ENCODE measurements at places on chromosomes 13 and 19.

DNA sequence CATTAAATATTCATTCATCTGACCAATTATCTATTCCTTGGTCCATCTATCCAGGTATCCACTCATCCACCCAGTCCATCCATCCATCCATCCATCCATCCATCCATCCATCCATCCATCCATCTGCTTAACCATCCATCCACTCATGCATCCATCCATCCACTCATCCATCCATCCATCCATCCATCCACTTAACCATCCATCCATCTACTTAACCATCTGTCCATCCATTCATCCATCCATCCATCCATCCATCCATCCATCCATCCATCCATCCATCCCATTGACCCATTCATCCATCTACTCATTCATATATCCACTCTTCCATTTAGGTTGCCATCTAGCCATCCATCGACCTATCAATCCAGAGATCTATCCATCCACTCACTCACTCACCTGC lies 11.4 kb downstream of the MYBPC2 start:
- no peak for DNase-seq

DNA sequence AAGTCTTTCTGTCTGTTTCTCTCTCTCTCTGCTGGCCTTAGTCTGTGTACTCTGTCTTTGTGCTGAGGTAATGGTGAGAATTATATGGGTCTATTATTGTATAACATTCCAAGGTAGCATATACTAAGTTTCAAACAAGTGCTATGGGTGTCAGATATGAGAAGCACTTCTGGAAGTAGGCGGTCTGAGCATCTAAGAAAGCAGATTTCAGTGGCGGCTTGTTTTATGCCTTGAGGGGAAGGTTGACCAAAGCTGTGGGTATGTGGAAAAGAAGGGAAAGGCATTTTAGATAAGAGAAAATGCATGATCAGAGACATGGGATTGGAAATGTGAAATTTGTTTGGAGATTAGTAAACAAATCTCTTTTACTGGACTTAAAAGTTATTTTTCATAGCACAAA lies 348.5 kb downstream of the RFC3 start:
- DNase-seq: no peak

GRCh38 chr19:51367255-51367564 lies 1.0 kb upstream of the ETFB start:
- no peak for DNase-seq

DNA sequence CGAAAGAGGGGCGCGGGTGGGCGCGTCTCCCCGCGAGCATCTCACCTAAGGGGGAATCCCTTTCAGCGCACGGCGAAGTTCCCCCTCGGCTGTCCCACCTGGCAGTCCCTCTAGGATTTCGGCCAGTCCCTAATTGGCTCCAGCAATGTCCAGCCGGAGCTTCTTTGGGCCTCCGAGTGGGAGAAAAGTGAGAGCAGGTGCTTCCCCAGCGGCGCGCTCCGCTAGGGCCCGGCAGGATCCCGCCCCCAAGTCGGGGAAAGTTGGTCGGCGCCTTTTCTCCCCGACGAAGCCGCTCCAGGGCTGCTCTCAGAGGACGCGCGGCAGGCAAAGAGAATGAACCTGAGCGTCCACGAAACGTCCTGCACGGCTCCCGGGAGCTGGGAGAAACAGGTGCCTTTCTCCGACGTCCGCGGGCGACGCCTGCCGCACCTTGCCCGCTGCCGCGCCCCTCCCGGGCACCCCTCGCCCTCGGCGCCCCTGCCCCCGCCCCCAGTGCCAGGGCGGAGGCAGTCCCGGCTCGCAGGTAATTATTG lies 366 bp upstream of the KL start:
- DNase-seq: no peak

- DNase-seq: no peak
Observed at GRCh38 chr19:10751109-10751953, 33.5 kb downstream of the DNM2 start.

DNA sequence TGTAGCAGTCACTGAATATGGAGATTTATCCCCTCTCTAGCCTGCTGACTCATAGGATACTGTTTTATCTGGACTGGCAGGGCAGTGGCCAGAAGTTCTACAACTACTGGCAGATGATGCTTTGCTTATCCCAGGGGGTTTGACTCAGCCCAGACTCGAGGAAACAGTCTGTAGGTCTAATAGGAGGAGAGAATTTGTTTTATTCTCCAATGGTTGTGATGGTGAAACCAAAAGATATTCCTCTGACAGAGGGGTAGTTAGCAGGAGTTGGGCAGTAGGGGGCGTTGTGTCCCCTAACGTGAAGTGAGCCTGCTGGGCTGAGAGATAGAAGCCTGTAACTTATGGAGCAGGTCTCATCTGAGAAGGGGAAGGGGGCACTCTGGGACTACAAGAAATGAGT lies 74.9 kb downstream of the WTIP start:
- peak; percentile 0 for DNase-seq

DNA sequence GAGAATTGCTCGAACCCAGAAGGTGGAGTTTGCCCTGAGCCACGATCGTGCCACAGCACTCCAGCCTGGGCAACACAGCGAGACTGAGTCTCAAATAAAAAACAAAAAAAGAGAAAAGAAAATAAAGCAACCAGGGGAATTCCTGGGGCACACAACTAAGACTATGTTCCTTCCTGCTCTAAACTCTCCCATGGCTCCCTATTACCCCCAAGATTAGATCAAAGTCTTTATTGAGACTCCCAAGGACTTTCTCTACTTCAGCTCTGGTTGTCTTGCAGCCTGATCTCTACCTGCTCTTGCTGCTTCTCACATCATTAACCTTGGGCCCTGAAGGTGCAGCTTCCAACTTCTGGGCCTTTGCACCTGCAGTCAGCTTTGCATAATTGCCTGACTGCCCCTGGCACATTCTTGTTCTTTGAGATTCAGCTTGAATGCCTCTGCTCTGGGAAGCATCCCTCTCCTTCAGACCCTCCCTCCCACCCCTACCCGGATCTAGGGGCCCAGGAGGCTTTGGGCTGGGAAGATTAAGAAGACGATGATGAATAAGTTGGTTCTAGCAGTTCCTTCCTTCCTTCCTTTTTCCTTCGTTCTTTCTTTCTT lies 16.8 kb upstream of the CERS4 start:
- no peak for DNase-seq

DNA sequence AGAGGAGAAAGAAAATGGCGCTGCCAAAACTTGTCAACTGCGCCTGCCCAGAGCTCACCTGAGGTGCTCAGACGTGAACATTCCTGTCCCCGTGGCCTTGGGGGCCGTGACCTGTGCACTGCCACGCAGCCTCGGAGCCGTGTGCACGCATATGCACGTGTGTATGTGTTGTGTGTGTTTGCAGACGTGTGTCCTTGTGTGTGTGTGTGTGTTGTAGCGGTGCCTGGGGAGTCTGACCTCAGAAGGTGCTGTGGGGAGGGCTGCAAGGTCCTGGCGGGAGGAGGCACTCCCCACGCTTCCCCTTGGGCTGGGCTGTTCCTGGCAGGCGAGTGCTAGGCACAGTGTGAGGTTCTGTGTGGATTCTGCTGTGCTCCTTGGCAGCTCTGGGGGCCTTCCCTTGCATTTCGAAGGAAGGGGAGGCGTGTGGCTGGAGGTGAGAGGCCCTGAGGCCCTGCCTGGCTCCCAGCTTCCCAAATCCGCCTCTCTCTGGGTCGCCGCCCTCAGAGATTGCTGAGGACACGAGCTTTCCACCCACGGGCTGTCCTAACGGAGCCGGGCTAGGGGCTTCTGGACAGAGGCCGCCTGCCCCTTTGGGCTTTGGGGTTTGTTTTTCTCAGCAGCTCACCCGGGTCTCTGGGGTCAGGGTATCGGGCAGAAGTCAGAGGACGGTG lies 4.5 kb downstream of the BSG start:
- no peak for DNase-seq

- no peak for DNase-seq
Observed at GRCh38 chr19:33295621-33296487, 6.5 kb downstream of the CEBPA start.

- peak; percentile 57 for DNase-seq
Observed at GRCh38 chr13:48144413-48145035, 49.6 kb upstream of the MED4 start.

All from globus pallidus (tissue), 1 donor.